ENCODE measurements at places on chromosomes 4 and X.

- no peak for DNase-seq
Measured at GRCh38 chr4:2823671-2824328, 19.8 kb upstream of the ADD1 start.

- no peak for DNase-seq
Measured at GRCh38 chr4:187789078-187789477, 206.5 kb upstream of the ZFP42 start.

- DNase-seq = no peak
Measured at GRCh38 chrX:24553011-24553410, 87.9 kb downstream of the PDK3 start.

- no peak for DNase-seq
Measured at GRCh38 chr4:90128961-90129495, 1.8 kb downstream of the CCSER1 start.

DNA sequence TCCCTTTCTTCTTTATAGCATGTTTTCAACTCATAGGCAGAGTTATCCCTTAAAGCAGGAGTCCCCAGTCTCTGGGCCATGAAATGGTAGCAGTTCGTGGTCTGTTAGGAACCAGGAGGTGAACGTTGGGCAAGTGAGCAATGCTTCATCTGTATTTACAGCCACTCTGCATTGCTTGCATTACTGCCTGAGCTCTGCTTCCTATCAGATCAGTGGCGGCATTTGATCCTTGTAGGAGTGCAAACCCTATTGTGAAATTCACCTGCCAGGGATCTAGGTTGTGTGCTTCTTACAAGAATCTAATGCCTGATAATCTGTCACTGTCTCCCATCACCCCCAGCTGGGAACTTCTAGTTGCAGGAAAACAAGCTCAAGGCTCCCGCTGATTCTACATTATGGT is 39.8 kb downstream of the DTHD1 start:
- no peak for DNase-seq

GRCh38 chr4:61200916-61201526 is 895 bp downstream of the ADGRL3 start:
- DNase-seq = peak; percentile 54

- no peak for DNase-seq
Measured at GRCh38 chr4:184596617-184597185, 52.5 kb downstream of the CASP3 start.

- DNase-seq = peak; percentile 8
Measured at GRCh38 chr4:109406337-109406931, 27.2 kb upstream of the SEC24B start.

DNA sequence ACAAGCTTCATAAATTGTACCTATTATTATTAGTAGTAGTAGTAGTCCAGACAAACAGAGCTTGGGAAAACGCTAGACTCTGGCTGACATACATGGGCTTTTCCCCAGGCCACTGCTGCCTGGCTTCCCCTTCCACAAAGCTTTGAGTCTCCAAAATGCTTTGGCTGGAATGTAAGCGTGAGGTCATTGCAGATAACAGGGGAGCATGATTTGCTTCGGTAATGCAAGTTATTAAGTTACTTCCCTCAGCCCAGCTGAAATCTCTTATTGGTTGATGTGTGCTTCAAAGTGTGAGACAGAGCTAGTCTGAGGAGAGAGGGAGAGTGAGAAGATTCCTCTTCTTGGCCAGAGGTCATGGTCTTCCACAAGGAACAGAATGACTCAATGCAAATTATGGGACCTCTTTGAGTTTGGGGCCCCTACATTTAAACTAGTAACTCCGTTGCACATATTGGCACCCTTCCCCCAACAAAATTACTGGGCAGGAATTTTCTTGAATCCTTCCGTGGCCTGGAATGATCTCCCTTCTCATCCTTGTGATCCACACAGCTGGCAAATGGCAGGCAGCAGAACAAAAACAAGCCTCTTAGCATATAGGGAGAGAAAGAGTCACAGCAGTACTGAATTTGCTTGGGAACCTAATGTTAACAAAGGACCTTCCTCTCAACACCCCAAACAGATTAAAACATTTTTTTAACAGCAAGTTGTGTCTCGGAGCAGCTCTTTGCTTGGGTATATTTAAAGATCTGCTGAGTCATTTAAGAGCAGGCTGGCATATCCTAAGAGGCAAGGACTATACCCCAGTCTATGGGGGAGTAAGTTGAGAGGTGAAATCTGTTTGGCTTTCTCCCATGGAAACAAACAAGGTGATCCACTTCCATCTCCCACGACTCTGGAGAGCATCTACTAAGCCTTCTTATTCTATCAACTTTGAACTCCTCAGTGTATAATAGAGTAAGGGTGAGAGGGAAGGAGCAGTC is 19.9 kb downstream of the AR start:
- no peak for DNase-seq

DNA sequence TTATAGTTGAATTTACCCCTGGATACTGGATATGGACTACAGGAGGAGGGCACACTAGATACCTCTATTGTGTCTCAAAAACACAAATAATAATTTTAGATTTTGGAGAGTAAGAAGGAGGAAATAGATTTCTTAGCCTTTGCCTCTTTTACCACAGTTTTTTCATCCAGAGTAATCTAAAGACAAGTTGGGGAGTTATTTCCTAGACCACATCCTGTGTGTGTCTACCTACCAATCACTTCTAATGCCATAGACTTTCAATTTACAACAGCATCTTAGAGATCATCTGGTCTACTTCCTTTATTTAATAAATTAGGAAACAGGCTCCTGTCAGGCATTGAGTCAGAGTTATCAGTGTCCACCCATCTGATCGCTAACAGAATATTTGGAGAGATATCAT is 191.5 kb downstream of the EDA start:
- no peak for DNase-seq

DNA sequence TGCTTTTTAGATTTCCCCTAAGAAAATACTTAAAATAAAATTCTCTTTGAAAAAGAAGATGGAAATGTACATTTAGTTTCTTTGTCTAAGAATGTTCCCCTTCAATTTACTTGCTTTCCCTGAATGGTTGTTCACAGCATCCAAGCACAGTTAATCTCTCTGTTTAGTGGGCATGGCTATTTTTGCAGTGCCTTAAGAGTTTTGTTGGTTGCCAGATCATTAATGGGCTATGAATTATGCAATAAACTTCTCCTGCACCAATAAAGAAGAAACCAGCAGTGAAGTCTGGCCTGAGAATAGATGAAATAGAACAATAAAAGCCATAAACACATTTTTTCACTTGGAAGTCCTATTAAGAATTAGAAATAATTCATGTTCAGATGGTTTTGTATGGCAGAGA is 980.4 kb upstream of the IGFBP7 start:
- no peak for DNase-seq

DNA sequence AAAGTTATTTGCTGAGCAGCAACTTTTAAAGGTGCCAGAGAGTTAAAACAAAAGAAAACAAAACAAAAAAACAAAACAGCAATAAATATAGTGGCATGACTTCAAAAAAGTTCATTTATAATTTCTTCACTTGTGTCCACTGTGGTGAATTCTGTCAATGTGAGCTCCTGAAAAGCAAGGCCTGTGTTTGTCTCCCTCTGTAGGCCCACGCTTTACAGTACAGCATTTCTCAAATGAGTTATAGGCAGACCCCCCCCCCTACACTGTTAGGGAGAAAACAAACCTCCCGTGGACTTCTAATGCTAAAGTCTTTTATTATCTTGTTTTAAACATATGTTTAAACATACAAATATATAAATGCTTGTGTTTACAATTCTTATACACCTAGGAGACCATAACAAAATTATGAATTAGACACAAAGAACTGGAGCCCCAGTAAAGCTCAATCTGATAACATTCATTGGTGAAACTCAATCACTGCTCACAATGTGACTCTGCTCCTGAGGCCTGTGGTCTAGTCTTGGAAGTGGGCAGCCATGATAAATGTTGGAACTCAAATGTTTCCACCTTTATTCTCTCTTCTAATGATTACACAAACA is 47.0 kb upstream of the SCOC start:
- no peak for DNase-seq

DNA sequence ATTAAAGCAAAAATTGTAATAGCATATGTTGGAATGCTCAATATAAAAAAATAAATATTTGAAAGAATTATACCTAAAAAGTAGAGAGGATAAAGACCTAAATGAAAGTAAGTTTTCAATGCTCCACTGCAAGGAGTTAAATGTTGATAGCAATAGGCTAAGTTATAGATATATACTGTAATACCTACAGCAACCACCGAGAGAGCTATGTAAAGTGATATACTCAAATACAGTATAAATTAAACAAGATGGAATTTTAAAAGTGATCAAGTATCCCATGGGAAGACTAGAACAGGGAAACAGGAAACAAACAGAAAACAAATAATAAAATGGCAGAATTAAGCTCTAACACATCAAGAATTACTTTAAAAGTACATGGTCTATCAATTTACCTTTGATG is 73.9 kb downstream of the CASP3 start:
- no peak for DNase-seq

DNA sequence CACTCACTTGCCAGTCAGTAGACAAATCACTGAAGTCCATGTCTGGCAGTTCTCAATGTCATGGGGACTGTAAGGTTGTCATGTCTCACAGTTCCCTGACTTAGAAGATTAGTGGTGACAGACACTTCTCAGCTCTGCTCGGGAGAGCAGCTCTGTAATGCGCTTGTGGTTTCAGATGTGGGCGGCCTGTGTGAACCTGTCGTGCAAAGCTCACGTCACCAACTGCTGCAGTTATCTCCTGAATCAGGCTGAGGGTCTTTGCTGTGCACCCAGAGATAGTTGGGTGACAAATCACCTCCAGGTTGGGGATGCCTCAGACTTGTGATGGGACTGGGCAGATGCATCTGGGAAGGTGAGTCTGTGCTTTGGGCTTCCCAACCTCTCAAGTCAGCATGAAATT is at the start of gene IL9R:
Gene IL9R, plus strand, starts transcription at position 261 of the 400 bp plus-strand sequence. Its CDS starts 64 bp downstream, at position 325.
- DNase-seq = no peak
